ENCODE measurements at places on chromosomes 3 and 15. TPM values are rescaled to one million over a fixed set of nuclear protein-coding genes. Genes with fewer than 3 reads are reported as not detected.

- H3K36me3 ChIP-seq: no peaks in the 10 kb centered on the region
- no peaks in the 10 kb centered on the region for H3K27me3 ChIP-seq
- DNase-seq: no peak
- H3K4me3 ChIP-seq: no peak overlapping the region
- H3K27ac ChIP-seq: no peak overlapping the region
Measured at GRCh38 chr15:44763187-44763586, 26.9 kb downstream of the TRIM69 start.

GRCh38 chr3:178646186-178646862 is 110.1 kb downstream of the KCNMB2 start:
- no peak for DNase-seq
- H3K4me3 ChIP-seq: no peak overlapping the region
- H3K36me3 ChIP-seq: no peaks in the 10 kb centered on the region
- no peak overlapping the region for H3K27ac ChIP-seq
- H3K27me3 ChIP-seq: no peaks in the 10 kb centered on the region
- H3K4me1 ChIP-seq: no peaks in the 10 kb centered on the region

- peaks cover 8% of the 10 kb centered on the region for H3K4me1 ChIP-seq
- DNase-seq: no peak
- H3K4me3 ChIP-seq: no peak overlapping the region
- H3K27ac ChIP-seq: no peak overlapping the region
- H3K27me3 ChIP-seq: no peaks in the 10 kb centered on the region
Measured at GRCh38 chr15:68526269-68526668, 52.5 kb upstream of the CORO2B start.

DNA sequence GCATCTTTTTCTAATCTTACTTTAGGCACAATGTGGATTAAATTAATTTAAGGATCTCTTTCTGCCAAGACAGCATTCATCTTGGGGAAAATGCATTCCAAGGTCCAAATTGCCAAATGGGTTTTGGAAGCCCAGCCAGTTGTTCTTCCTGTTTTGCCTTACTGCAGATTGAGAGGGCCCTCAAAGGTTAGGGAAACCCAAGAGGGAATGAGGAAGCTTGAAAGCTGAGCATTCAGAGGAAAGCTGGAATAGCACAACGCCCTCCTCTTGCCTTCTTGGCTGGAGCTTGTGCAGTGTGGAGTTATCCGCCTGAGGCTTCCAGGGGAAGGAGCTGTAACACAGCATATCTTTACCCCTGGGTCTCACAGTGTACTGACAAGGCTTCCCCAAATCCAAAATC is 18.2 kb upstream of the SACM1L start:
- H3K4me1 ChIP-seq: no peaks in the 10 kb centered on the region
- no peak overlapping the region for H3K27ac ChIP-seq
- no peak for DNase-seq
- no peak overlapping the region for H3K4me3 ChIP-seq
- H3K27me3 ChIP-seq: no peaks in the 10 kb centered on the region

DNA sequence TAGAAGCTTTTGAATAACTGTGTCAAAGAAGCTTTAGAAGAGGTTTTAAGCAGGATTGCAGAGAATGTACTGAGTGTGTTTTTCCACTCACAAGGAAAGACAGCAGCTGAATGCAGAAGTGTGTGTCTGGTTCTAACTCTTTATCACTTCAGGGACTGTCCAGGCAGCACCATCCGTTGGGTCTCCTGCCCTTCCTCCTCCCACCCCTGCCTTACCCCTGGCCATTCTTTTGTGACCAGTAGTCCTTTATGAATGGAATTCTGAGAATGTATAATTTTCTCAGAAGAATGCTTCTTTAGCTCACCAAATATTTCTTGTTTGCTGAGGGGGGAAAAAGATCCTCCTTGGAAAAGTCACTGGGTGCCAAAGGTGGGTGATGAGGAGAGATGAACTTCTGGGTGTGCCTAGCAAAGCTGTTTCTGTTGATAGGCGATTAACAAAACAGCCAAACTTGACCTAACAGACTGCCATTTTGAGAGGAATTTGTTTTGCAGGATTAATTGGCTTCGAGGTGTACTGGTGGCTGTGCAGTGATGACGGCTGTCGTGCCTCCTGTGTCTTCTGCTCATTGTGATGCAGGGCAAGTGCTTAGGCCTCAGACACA is 70.9 kb downstream of the IGF1R start:
- DNase-seq: no peak
- H3K27me3 ChIP-seq: no peaks in the 10 kb centered on the region
- H3K36me3 ChIP-seq: no peaks in the 10 kb centered on the region
- H3K4me1 ChIP-seq: peaks cover 34% of the 10 kb centered on the region
- H3K27ac ChIP-seq: peak overlapping the region; percentile 50
- H3K4me3 ChIP-seq: no peak overlapping the region

- H3K4me1 ChIP-seq: no peaks in the 10 kb centered on the region
- peak; percentile 9 for DNase-seq
- H3K4me3 ChIP-seq: no peak overlapping the region
- H3K27ac ChIP-seq: peak overlapping the region; percentile 36
- H3K36me3 ChIP-seq: no peaks in the 10 kb centered on the region
Measured at GRCh38 chr3:151345859-151346258, 16.5 kb upstream of the P2RY13 start.

DNA sequence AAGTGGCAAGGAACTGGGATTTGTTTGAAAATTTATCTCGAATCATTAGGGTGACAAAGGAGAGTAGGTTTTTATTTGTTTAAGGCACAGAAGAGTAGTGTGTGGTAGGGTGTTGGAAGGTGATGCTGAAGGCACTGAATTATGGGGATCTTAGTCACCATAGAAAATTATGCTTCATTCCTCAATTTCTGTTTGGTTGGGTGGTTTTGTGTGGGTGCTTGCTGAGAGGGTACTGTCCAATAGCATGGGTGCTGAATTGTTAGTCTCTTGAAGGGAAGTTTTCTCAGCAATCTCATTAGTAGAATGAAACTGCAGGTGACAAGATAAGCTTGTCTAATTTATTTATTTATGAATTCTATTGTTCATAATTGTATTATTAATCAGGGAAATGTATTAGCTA is 610.9 kb downstream of the AGBL1 start:
- H3K4me3 ChIP-seq: no peak overlapping the region
- no peak for DNase-seq
- no peak overlapping the region for H3K27ac ChIP-seq
- H3K36me3 ChIP-seq: no peaks in the 10 kb centered on the region

GRCh38 chr15:28961391-28961790 is 75.6 kb downstream of the APBA2 start:
- DNase-seq: no peak
- no peaks in the 10 kb centered on the region for H3K4me1 ChIP-seq
- H3K4me3 ChIP-seq: no peak overlapping the region
- no peaks in the 10 kb centered on the region for H3K36me3 ChIP-seq
- no peaks in the 10 kb centered on the region for H3K27me3 ChIP-seq

The HEXA gene
- total RNA-seq: 19.9 TPM

The MME gene
- total RNA-seq: 0.82 TPM

All from transverse colon (tissue), 4 donors.